Fibroblast of the aortic adventitia (primary cell): ENCODE measurements at places on chromosomes 12 and 14.

DNA sequence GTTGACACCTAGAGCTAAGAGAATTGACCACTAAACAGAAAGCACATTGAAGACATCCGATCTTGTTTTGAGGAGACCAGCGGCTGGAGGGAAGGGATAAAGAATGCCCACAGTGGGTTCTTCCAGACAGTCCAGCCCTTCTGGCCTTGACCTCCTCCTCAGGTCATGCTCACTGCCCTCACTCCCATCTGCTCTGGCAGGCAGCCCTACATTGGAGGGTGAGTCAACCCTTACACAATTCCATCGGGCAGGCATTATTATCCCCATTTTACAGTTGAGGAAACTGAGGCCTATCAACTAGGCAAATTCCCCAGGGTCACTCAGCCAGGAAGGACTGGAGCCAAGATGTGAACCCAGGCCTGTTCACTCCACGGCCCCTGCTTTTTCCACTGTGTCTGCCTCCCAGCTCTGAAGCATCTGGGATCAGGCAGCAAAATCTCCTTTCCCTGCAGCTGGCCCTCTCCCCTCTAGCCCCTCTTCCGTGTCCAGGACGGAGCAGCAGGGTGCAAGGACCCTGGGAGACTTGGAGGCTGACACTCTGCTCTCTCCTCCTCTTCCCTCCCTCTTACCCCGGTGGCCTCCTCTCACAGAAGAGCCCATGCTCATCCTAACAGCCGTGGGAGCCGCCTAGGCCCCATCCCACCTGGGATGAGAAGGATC is 5.3 kb downstream of the SCNN1A start:
- no peak for DNase-seq

- no peak for DNase-seq
These were observed 30.6 kb downstream of the TMEM132D start for GRCh38 chr12:129873111-129873832.

GRCh38 chr12:113373969-113374368 is 15.6 kb downstream of the PLBD2 start:
- DNase-seq = no peak

GRCh38 chr14:72986857-72987256 is 40.0 kb downstream of the ZFYVE1 start:
- no peak for DNase-seq

DNA sequence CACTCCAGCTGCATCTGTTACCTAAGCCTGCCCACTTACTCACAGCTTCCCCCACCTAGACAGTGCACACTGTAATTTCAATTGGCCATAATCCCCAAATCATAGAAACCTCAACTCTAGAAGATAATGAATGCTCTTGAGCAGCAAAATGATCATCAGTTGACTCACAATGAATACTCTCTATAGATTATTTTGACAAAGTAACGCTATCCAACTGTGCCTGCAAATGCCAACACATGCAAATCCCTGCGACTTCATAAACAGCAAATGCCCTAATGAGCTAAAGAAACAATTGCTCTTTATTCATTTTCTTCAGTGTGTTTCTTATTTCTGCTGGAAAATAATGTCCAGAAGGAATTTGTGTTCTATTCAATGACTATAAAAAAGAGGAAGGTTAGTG is 319.5 kb downstream of the PAWR start:
- no peak for DNase-seq
